ENCODE measurements at places on chromosomes 11 and 22.

GRCh38 chr11:92329137-92329536 is 104.5 kb downstream of the FAT3 start:
- no peak for DNase-seq

DNA sequence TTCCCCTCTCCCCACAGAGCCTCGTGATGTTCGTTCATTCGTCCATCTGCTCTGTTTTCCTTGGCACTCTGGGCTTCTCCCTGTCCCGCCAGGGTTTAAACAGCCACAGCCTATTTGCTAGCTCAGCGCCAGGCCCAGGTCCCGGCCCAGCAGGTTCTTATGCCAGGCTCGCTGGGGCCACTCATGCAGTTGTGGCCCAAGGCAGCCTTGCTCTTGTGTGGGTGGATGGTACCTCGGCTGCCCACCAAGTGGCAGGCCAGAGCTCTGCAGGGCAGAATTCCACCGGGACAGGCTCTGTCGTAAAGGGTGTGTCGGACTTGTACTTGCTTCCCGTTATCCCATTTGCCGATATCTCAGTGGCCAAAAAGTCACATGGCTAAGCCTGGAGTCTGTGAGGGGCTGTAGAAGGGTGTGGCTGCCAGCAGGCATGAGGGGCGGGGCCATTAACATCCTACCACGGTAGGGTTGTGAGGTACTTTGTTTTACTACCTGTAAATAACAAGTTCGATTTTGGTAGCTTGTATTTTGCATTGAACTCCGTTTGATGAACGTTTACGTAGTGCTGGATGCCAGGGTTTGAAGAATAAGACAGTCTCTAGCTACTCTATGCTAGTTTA is 7.9 kb downstream of the FAM118A start:
- no peak for DNase-seq

DNA sequence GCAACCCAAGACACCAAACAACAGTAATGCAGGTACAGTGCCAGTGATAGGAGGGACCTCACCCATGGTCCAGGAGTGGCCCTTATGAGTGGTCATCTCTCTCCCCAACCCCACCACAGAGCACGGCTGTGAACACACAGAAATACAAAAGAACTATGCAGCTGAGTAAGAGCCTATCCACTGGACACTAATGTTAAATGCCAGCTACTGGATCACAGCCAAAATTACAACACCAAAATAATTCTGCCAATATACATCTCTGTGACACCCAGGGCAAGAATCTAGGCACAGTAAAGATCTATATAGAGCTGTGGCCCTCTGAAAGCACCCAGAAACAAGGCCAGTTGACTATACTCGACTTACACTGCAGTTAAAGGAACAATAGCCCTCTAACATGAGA is 22.8 kb upstream of the GPR83 start:
- no peak for DNase-seq

DNA sequence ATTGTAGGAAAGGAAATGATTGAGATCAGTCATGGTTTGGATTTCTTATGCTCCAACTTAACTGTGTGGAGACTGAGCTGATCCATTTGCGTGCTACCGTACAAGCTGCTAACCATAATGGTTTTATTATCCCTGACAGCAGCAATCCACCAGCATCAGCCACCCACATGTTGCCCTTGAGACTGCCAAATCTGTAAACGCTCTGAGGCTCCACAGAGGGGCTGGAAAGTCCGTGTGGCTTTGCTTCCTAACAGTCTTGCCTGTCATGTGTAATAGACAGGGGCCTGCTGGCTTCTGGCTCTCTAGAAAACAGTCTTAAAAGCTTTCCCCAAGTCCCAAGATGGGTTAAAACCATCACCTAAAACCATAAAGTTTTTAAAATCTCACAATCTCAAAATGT is 30.1 kb downstream of the ATG16L2 start:
- no peak for DNase-seq

DNA sequence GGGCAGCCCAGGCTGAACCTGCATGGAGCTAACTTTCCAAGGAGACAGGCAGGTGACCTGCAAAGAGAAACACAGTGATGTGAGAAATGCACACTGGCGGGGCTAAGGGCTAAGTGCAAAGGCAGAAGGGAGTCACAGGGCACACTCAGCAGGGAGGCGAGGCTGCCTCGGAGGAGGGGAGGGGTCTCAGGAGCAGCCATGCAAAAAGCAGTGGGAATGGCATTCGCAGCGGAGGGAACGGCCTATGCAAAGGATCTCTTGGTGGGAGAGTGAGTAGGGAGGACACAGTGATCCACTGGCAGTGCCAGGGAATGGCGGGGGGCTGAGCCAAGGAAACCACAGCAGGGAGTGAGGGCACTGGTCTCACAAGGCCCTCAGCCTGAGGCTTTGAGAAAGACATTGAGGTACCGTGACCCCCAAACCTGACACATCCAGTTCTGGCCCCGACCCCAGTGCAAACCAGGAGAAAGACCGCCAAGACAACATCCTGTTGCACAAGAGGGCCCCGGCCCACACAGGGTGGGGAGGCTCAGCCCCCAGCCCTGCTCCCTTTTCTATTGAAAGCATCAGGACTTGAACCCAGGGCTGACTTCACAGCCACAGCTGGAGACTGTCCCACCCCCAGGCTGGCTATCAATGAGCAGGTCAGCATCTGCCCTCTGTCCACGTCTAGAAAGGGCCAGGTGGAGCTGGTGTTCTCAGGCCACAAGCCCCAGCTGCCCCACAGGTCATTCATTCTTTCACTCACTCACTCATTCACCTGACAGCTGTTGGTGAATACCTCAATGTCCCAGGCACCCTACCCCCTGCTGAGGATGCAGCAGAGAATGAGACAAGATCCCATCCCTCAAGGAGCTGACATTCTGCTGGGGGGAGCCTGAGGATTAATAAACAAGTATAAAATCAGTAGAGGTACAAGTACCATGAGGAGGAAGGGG is 50.7 kb downstream of the IGLL1 start:
- DNase-seq: no peak

DNA sequence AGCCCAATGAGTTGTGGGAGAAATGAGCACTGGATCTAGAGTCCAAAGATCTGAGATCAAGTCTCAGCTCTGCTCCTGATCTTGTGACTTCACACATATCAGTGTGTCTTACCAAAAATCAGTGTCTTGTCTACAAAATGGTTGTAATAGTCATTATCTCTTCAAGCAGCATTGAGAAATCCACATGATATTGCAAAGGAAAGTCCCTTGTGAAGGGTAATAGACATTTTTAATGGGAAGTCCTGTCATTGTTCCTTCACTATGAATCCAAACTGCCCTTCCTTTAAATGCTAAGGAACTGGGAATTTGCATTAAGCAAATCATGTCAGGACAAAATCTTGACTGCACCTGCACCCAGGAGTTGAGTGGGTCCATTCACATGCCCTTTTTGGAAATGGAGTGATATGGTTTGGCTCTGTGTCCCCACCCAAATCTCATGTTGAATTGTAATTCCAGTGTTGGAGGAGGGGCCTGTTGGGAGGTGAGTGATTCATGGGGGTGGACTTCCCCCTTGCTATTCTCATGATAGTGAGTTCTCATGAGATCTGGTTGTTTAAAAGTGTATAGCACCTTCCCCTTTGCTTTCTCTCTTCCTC is 51.1 kb downstream of the COMMD9 start:
- no peak for DNase-seq

GRCh38 chr11:95711162-95711944 is 78.2 kb downstream of the FAM76B start:
- DNase-seq: no peak

DNA sequence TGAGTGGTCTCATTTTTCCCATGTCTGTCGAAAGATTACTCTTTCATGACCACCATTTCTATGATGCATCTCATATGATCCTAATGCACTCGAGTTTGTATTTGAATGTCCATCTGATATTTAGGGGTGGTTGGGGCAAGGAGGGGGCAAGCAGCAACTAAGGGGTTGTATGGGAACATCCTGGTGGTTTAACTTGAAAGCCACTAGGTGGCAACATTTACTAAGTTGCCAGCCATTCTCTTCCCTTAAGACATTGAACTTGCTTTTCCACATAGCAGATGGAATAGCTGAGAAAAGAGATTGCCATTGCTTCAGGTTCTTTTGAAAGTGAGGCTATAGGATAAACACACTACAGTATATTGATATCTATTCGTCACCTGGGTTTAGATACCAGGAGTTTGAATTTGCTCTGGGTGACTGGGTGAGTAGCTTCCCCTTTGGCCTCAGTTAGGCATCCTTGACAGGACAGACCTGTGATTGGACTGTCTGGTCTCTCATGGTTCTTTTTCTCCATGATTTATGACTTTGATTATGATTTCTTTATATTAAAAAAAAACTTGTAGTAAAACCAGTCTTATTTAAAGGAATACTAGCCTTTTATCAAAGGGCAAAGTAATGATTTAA is 32.4 kb downstream of the NF2 start:
- DNase-seq: no peak

- DNase-seq: no peak
These were observed 63.0 kb upstream of the CD82 start for GRCh38 chr11:44502506-44502905.

DNA sequence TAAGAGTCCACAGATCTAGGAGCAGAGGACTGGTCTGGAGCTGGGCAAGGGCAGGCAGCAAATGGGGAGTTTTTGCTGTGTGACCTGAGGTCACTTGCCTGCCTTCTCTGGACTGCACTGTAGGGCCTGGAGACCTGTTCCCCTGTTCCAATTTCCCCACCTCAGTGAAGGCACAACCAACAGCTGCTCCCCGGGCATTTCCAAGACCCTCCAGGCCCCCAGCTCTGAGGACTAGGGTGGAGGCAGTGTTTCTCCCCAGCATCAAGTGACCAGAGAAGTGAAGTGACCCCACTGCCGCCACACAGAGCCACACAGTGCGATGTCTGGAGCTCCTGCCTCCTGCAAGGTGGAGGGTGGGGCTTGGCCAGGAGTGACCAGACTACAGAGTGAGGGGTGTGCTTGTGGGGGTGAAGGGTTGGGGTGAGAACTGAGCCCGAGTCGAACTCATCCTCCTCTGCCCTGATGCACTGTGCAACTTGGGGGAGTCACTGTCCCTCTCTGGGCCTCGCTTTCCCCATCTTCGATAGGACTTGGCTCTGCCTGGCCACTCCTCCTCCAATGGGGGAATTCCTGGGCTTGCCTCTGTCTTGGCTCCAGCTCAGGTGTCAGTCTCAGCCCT is 21.6 kb downstream of the P2RY2 start:
- no peak for DNase-seq

GRCh38 chr22:49886346-49887063 is 31.7 kb downstream of the ALG12 start:
- no peak for DNase-seq

DNA sequence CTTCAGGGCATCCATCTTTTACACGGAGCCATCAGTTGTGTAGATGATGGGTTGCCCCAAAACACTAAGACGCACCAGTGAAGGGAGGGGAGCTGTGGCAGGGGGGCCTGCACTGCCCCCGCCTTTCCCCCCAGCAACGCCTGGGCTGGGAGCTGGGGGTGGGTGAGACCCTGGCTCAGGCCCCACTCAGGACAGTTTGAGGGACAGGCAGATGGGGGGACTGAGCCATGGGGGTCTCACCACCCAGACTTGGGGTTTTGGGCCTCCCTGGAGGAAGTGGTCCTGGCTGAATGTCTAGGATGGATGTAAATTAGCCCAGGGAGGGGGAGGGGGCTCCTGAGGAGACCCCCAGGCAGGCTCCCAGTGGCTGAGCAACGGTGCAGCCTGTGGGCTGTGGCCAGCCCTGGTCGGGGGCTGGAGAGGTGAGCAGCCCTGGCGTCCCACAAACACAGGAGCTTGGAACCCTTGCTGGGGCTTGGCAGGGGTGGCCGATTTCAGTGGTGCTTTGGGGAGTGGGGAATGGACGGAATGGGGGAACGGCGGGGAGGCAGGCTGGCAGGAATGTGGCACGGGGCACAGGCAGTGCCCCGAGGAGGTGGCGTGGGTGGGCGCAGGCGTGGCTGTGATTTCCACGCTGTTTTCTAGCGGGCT is 6.1 kb downstream of the PARVB start:
- no peak for DNase-seq

GRCh38 chr11:67652965-67653845 is 2.7 kb upstream of the ACY3 start:
- no peak for DNase-seq

DNA sequence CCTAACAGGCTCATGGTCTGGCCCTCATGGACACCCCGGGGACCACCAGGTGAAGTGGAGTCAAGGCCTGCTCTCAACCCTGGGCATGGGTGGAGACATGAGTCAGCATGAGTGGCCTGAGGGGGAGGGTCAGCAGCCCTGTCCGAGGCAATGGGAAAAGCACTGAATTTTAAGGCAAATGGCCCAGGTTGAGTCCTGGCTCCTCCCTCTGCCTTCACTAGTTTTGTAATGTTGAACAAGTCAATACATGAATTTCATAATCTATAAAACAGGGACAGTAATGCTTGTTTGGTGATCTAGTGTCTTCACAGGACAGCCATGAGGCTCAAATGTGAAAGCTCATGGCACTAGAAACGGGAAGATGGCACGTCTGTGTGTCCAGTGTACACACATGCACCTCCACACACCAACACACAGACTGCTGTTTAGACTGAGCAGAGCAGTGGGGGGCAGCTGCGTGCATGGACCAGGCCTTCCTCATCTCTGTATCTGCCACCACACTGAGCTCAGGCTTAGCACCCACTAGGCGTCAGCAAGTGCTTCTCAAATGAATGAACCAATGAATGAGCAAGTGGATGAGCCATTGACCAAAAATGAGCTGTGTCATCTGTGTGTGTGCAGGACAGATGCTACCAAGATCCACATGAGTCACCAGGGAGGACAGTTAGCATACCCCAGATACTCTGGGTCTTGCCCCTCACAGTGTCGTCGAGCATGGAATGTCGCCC is 63.4 kb downstream of the NRXN2 start:
- DNase-seq: no peak

DNA sequence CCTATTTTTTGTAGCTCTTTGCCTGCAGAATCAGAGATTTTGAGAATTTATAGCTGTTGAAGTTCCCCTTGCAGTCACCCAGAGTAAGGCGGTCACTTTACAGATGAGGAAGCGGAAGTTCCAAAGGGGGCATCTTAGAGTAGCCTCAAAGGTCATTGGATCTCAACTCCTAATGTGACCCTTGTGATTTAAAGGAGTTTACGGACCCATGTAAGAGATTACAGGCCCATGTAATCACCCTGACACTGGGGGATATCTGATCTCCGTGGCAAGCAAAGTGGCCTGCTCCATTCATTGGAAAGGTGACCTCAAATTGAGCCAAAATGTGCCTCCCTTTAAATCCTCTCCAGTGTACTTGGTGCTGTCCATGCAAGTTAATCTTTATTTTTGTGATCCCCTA is 15.7 kb downstream of the P2RX3 start:
- no peak for DNase-seq

- DNase-seq: no peak
These were observed 6.8 kb downstream of the ST14 start for GRCh38 chr11:130166457-130166784.

DNA sequence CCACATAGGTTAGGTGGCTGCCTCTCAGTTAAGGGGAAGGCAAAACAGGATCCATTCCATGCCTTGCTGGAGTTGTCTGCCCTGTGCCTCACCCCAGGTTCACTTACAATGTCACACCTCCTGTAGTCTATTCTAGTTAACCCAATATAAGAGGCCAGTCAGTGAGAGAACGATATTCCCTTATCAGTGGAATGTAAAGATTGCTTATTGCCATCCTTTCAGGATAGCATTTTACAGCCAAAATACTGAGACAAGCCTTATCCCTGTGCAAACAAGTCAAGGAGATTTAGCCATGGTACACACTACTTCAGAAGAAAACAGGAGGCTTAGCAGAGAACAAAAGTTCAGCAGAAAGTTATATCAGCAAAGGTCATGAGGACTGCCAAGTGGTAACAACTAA is 5.5 kb downstream of the CYP2R1 start:
- no peak for DNase-seq
